Esophagus mucosa (tissue), 1 donor: ENCODE measurements at places on chromosomes 11 and 22. TPM values are rescaled to one million over a fixed set of nuclear protein-coding genes. Genes with fewer than 3 reads are reported as not detected.

GRCh38 chr11:112806876-112807275 lies 154.3 kb upstream of the NCAM1 start:
- no peak for ATAC-seq

Gene ZNF74
- 4.6 TPM for total RNA-seq

Gene OR52H1
- total RNA-seq, result not detected

DNA sequence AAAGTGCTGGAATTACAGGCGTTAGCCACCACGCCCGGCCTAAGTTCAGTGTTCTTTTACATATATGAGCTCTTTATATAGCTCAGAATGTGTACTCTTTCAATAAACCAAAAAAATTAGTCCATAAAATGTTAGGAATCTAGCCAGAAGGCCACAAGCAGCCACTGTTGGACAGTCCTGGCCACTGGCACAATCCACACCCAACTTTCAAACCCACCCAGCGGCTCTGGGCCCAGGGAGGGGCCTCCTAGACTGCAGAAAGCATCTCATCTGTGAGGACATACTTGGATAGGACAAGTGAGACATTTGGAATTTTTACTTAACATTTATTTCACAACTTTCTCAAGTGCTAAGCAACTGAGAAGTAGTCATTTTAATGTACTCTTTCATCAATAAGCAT lies 6.4 kb downstream of the PACSIN2 start:
- no peak for ATAC-seq

GRCh38 chr22:48240148-48240934 lies 1477.9 kb downstream of the TBC1D22A start:
- ATAC-seq, result no peak

Gene TYR
- not detected for total RNA-seq

DNA sequence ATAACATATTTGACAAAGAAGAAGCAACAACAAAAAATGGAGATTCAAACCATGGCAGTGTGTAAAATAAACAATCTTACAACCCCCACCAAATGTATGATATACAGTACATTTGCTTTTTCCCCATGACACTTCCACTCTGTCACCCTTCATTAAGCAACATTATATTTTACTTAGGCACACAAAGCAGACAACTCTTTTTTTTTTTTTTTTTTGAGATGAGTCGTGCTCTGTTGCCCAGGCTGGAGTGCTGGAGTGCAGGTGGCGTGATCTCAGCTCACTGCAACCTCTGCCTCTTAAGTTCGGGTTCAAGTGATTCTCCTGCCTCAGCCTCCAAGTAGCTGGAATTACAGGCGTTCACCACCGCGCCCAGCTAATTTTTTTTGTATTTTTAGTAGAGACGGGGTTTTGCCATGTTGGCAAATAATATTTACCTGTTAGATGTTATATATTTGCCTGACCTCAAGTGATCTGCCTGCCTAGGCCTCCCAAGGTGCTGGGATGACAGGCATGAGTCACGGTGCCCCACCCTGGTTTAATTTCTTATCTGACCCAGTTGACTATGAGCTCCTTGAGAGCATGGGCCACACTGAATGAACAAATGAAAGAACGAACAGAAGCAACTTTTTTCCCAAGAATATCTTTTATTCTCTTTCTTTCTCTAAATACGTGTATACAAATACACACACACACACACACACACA lies 5.5 kb upstream of the PCF11 start:
- ATAC-seq, result no peak

GRCh38 chr11:10701982-10702381 lies 8.4 kb upstream of the IRAG1 start:
- no peak for ATAC-seq

Gene CCDC15
- total RNA-seq, result 2.4 TPM

Gene ZNF143
- total RNA-seq, result 12.6 TPM

DNA sequence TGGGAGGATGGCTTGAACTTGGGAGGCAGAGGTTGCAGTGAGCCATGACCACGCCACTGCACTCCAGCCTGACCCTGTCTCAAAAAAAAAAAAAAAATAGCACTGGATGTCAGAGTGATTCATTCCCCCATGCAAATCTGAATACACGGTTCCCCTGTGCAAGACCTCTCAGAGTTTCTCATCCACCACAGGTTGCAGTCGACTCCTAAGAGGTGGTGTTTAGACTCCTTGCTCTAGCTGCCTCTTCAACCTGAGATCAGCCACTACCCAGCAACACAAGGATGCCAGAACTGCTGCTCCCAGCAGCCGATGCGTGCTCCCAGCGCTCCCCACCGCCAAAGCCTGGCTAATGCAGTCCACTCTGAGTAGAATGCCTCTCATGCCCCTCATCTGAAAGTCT lies 97.5 kb downstream of the PARVA start:
- ATAC-seq, result no peak

Gene PLAAT4
- 5.5 TPM for total RNA-seq

Gene MS4A7
- total RNA-seq, result 1.4 TPM

Gene JHY
- 1.6 TPM for total RNA-seq

- no peak for ATAC-seq
Observed at GRCh38 chr11:75509020-75509720, 16.6 kb downstream of the GDPD5 start.

DNA sequence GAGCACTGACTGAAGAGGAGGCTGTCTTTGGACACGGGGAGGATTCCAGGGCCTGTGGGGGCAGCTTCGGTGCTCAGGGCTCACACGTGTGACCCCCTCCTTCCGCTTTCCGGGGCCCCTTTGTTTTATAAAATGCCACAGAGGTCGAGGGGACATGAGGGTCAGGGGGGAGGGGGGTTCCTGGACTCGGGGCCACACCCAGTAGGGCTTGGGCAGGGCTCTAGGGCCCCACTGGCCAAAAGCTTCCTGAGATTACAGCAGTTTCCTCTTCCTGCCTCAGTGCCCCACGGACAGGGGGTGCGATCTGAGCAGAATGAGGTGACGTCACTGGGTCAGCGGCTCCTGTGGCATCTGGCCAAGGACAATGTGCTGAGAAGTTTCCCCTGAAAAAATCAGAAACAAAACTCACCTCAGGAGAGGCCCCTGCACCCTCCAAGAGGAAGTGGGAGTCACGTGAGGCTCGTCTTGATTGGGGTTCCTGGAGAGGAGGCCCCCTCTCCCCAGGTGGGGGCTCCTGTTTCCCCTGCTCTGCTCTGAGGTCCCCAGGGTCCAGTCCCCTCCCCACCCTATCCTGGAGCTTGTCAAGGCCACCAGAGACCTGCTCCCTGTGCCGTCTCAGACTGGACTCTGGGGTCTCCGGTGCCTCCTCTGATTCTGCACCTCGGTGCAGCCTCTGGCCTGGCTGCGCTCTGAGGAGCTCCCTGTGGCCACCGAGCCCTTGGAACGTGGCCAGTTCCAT lies 6.4 kb upstream of the IFITM3 start:
- peak; percentile 73 for ATAC-seq

DNA sequence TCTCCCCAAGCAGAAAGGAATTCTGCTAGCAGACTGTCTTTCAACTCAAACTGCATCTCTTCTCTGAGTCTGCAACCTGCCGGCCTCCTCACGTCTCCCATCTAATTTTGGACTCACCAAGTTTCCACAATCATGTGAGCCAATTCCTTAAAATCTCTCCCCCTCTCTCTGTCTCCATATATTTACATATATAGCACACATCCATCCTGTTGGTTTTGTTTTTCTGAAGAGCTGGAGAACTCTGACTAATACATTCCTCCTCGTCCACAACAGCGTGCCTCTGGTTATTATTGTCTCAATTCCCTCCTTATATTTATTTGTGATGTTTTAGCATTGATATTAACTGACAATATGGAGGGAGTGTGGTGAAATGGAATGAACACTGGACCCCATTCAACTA lies 29.6 kb upstream of the FJX1 start:
- ATAC-seq, result no peak

DNA sequence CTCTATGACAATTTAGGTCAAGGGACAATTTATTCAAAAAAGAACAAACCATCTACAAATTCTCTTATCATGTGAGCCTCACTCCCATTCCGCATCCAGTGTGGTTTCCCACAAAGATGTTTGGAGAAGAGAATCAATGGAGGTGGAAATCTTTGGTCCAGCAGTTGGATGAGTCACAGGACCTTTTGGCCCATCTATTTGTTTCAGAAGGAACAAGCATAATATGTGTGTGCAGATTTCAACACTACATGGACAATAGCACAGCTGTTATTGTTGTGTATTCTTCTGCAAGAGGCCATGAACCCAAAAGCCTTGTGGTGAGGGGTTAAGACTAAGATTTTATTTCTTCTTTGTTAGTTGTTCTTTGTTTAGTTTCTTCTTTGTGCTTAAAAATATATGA lies 61.6 kb downstream of the OR10A6 start:
- ATAC-seq, result no peak

DNA sequence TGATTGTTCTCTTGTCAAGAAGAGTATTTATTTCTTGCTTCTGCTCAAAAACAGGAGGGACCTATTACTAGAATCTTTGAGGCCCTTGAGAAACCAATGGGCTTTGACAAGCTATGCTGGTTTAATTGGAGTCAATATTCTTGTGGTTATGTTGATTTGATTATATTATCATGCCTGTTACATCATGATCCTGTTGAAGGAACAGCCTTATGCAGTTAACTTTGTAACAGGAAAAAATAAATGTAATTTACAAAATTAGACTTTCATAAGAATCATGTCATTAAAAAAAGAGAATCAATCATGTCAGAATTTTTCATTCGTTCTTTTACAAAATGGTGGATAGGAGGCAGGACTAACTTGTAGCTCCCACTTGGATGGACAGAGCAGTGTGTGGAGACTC lies 386.1 kb upstream of the DDI1 start:
- ATAC-seq, result no peak

Gene PHLDA2
- 45.0 TPM for total RNA-seq

DNA sequence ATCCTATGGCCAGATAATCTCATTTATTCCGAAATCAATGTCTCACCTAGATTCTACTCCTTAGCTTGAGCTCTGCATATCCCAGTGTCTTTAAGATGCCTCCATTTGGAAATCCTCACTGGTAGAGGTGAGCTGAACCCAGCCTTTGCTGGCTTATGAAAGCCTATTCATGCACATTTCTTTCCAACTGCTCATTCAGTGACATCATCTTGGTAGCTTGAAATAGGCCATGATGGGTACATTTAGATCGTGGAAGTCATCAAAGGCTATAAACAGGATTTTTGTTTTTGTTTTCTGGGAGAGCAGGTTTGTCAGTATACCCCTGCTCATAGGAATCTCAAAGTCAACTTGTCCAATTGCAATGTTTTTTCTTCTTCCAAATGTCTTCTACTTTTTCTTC lies 6.0 kb downstream of the NXPE1 start:
- no peak for ATAC-seq

Gene POU2AF1
- 2.6 TPM for total RNA-seq

Gene CHEK1
- total RNA-seq, result 14.7 TPM

DNA sequence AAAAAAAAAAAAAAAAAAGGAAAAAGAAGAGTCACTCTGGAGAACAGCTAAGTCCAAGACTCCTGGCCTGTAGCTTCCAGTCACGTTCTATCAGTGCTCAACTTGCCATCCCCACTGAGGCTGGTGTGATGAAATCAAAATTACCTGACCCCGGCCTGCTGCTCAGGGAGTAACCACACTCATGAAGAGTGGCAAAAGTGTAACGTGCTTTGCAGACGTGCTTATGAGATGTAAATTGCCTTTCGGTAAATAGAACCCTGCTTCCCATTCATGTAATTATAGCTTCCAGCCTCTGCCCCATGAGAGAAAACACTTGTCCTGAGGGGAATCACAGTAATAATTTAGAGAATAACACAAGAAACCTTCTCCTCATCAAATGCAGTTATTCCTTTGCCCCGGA lies 28.2 kb upstream of the CHKA start:
- ATAC-seq, result no peak

Gene EFCAB6
- 1.6 TPM for total RNA-seq
